ENCODE measurements at places on chromosomes 13 and 19.

DNA sequence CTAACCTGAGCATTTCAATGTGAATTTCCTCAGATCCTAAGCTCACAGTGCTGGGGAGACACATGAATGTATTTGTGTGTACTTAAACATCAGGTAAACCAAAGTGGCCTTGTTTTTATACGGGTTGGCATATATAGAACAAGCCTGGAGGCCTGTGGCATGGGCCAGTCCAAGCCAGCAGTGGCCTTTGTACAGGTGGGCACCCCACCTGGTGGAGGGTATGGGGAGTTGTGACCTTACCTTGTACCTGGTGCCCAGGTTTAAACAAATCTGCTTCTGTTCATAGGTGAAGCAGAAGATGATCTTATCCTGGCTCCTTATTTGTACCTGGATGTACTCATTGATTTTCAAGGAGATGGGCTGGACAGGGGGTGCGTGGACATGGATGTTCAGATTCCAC is 71.0 kb downstream of the ERICH6B start:
- DNase-seq, result no peak

- no peak for DNase-seq
These were observed 13.7 kb upstream of the SOX1 start for GRCh38 chr13:112053167-112053743.

DNA sequence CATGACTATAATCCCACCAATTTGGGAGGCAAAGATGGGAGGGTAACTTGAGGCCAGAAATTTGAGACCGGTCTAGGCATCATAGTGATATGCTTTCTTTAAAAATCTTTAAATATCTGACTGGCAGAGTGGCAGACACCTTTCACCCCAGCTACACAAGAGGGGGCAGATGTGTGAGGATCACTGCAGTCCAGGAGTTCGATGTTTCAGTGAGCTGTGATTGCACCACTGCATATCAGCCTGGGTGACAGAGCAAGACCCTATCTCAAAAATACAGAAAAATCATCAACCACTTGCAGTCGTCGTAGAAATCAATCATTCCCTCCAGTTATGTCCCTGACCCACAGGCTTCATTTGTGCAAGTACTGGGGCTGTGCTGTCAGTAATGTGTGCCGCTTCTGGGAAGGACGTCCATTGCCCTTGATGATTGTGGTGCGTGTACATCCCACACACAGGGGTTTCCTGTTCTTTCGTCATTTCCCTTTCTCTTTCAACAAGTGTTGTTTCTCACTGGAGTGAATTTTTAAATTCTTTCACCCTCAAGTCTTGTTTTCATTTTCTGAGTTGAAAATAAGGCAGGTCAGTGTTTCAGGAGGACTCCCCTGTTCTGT is 1.4 kb downstream of the LGALS14 start:
- DNase-seq, result peak; percentile 39

- no peak for DNase-seq
These were observed 7.7 kb downstream of the ZNF253 start for GRCh38 chr19:19873381-19873780.

- no peak for DNase-seq
These were observed 46.5 kb downstream of the DNAJC3 start for GRCh38 chr13:95723438-95723837.

DNA sequence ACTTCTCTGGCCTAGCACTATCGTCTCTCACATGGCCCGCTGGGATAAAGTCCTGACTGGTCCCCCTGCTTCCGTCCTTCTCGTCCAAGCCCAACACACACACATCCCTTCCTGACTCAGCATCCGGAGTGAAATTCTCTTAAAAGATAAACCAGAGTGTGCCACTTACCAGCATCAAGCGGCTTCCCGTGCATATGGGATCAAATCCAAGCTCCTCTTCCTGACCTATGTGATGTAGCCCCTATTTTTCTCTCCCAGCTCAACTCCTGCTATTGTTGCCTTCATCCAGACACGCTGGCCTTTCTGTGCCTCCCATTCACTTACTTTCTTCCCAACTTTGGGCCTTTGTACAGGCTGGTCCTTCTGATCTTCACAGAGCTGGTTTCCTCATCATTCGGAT is 530.4 kb downstream of the DIAPH3 start:
- no peak for DNase-seq

- no peak for DNase-seq
These were observed 422.2 kb downstream of the KLF5 start for GRCh38 chr13:73480779-73481559.
